ENCODE measurements at places on chromosomes 4 and X.

GRCh38 chrX:108666101-108666500, 70.3 kb downstream of the IRS4 start:
- DNase-seq, result no peak

DNA sequence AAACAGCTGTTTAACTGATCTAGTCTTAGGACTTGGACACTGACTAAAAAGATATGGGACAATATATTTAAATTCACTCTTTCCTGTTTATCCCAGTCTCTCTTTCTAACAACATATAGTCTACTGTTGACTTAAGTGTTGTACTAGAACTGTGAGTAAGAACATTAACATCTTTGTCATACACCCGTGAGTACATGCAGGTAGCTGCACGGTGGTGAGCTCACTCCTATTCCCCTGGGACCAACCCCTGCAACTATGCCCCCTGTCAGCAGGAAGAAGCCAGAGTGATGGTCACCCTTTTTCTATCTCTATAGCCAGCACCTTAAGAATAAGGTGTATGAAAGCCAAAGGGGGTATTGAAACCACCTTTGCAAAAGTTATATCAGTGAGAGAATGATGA, 17.6 kb downstream of the TBL1X start:
- no peak for DNase-seq

- no peak for DNase-seq
Measured at GRCh38 chrX:30607155-30607554, 29.6 kb upstream of the TASL start.

DNA sequence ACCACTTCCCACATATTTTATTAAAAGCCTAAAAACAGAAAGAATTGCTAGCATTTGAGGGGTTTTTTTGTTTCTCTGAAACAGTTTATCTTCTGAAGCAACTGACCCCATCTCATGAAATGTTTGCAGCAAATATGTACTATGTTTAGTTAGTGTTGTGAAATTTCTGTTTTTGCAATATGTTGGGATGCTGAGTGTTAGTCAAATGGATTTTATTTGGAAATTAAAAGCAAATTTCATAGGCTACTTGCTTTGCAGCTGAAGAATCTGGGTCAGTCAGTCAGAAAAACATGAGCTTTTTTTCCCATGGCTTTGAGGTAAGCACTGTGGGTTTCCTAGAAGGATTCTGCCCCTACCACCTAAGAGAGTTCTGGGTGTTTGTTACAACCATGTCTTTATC, 184.9 kb upstream of the DKK2 start:
- no peak for DNase-seq

DNA sequence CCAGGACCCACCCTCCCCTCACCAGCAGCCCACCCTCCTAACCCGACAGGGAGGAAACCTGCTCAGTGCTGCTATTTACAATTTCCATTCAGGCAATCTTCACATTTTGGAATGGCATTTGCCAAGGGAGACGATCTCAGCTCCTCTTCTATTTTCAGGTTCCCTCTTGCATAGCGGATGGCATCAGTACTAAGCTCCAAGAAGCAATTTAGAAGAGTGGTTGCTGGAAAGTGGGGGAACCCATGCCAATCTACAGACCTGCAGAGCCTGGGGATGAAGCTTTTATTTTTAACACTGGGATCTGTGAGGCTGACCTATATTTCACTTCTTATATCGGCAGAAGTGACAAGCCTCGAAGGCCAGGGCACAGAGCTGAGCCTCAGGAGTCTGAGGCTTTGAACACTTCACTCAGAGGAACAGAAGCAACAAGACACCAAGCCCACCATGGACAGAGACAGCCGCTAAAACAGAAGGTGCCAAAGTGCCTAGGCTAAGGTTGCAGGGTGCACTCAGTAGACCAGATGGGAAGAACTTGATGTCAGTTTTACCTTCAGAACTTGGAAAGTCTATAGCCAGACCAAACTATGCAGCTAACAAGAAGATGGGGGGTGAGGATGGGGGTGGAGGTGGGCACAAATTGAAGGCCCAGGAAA, 44.0 kb downstream of the SCD5 start:
- no peak for DNase-seq

DNA sequence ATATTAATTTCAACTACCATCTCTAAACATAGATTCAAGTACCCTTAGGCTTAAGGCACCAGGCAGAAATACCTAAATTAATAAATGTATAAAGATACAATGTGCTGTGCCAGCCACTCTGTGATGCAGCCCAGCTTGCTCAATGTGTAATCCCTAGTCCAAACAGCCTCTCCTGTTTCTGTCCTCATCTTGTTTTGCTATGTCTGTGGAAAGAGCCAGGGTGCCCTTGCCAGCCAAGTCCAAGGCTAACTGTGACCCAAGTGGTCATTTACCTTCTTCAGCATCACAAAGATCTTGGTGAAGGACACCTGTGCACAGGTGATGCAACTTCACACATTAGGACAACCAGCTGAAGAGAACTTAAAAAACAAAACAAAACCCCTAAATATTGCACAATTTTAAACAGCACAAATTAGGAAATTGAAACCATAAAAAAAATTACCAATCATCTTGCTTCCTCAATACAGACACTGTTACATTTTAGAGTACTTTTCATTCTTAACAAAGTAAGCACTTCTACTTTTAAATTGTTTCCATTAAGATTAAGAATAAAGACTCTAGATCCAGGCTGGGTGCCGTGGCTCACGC, 89.6 kb downstream of the C4orf51 start:
- DNase-seq, result no peak
